ENCODE measurements at places on chromosomes 12 and 14. TPM values are rescaled to one million over a fixed set of nuclear protein-coding genes. Genes with fewer than 3 reads are reported as not detected.

DNA sequence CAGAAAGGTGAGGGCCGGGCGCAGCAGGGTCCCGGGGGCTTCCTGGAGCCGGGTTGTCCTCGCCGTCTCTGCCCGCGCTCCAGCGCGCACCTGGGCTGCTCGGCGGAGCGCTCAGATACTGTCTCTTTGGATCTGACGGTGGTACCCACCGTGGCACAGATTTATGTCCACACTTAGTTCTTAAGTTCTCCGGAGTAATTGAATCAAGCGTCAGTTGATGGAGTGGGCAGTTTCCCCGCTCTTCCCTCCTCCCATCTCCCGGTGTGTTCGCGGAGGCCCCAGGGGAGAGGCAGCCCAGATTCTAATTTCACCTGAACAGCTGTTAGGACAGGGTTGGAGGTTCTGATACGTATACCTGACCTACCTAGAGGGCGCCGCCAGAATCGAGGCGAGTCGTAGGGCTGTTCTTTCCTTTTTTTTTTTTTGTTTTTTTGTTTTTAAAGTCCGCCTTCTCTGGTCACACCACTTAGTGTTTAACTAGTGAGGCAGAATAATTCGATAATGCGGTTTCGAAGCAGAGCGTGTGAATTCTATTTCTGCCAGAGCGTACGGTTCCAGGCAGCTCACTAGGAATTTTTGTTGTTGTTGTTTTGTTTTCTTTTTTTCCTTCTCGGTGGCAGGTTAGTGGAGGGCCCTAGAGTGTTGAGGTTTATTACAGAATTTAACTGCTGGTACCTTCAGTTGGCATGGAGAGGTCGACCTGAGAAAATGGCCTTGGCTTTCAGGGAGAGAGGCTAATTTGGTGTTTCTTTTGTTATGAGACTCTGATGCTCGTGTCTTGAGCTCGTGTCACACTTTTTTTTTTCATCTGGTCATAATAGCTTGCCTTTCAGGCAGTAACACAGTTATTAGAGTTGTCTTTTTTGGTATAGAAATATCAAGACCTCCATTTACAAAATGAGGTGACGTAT is 22.3 kb upstream of the GNS start:
- no peak for DNase-seq

DNA sequence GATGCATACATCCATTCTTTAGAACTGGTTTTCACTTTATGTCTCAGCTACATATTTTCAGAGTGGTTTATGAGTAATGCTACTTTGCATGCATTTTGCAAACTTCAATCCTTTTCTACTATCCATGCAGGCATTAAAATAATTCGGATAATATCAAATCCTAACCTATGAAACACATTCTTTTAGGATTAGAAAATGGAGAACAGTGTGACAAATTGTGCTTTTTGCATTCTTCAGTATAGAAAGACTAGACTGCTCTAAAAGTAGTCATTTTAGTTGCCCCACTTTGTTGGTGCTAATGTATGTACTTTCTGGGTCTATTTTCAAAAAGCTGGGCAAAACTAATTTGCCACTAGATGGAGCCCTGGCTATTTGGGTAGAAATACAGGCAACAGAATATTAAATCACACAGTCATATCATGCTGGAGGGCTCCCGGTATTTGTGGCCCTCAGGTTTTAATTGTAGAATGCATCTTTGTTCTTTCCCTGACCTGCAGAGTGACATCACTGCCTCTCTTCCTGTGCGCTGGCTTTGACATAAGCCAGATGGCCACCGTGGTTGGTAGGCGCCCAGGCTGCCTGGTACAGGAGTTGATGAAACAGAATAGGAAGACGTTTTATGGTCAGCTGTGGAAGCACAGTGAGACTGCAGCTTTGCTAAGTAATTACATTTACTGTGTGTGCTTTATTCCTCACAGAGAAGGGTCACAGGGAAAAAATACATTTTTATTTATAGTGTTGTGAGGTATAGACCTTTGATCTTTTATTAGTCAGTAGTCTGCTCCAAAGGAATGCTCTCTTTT is 28.1 kb downstream of the MSRB3 start:
- DNase-seq: no peak

- DNase-seq: peak; percentile 79
Observed at GRCh38 chr14:53979747-53980642, 23.4 kb upstream of the BMP4 start.

DNA sequence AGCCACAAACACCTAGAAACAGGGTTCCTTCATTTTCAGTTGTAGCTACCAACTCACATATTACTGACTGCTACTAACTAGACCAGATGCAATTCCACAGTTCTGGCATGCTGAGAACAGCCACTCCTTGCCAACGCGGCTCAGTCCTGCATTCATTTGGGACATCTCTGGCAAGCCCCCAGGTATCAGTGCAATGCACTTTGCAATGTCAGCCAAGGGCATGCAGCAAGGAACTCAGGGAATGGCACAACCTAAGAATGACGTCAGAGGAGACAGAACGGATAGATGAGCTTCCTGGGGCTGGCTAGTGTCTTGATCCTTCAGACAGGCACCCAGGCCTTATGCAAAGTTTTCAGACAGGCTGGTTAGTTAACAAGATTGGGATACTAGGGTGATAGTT is 29.6 kb downstream of the MAP3K9 start:
- no peak for DNase-seq

GRCh38 chr14:62143245-62143644 is 381.0 kb downstream of the SNAPC1 start:
- no peak for DNase-seq

DNA sequence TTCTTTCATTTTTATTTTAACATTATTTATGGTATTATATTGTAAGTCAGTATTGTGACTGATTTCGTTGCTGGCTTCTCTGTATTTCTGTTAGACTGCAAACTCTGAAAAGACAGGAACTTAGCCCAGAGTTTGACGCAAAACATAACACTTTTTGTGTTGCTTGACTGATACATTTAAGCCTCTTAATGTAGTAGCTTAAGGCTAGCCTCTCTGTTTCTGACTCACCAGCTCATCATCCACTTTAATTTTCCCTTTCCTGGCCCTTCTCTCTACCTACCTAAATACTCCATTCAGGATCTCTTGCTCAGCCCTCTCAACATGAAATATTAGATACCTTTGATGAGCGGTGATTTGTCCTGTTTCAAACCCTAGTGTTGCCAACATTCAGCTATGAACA is 420.6 kb downstream of the LRFN5 start:
- DNase-seq: no peak

The CTSG gene
- 6.3 TPM for total RNA-seq

The CELA1 gene
- not detected for total RNA-seq

The TPPP2 gene
- 0.49 TPM for total RNA-seq

The CYP27B1 gene
- total RNA-seq: 0.98 TPM

The SEL1L gene
- 87.7 TPM for total RNA-seq

The FBLN5 gene
- 172 TPM for total RNA-seq

The C12orf60 gene
- 2.3 TPM for total RNA-seq

The FZD10 gene
- total RNA-seq: 1.5 TPM
